CD8-positive, alpha-beta T cell (primary cell): ENCODE measurements at places on chromosomes 5 and 9.
A peak's percentile ranks its signal among the peaks of the same experiment; 100 is the strongest.

- no peak for DNase-seq
These were observed 214.3 kb downstream of the ARHGAP26 start for GRCh38 chr5:142984525-142984924.

DNA sequence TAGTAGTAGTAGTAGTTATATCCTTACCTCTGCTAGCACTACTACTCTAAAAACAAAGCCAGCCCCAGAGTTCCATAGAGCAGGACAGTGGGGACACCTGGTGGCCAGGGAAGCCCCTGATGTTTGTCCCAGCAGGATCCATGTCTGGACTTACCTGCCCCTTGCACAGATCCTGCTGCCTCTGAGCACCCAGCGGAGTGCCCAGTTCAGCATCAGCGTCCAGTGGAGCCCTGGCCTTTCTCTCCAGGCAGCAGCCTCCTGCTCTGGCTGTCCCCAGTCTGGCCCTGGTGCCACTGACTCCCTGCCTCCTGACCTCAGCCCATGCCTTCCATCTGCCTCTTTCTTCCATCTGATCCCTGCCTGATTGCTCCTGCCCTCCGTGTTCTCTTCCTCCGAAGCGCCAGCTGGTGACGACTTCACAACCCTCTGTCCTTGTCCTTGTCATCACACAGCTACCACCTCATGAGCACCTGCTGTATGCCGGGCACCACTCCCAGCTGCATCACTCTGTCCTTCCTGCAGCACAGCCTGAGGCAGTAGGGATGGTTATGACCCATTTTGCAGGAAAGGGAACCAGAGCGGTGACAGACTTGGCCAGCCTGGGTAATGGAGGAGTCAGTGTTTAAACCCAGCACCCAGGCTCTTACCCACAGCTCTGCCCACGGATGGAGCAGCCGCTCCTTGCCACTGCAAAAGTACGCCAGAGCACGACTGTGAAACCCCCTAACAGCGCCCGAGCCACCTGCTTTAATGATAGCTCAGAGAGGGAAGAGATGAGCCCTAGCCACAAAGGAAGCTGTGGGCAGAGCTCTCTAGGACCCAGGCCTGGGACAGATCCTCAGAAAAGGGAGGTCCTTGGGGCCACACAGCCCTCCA is 11.5 kb downstream of the SARDH start:
- peak; percentile 41 for DNase-seq

DNA sequence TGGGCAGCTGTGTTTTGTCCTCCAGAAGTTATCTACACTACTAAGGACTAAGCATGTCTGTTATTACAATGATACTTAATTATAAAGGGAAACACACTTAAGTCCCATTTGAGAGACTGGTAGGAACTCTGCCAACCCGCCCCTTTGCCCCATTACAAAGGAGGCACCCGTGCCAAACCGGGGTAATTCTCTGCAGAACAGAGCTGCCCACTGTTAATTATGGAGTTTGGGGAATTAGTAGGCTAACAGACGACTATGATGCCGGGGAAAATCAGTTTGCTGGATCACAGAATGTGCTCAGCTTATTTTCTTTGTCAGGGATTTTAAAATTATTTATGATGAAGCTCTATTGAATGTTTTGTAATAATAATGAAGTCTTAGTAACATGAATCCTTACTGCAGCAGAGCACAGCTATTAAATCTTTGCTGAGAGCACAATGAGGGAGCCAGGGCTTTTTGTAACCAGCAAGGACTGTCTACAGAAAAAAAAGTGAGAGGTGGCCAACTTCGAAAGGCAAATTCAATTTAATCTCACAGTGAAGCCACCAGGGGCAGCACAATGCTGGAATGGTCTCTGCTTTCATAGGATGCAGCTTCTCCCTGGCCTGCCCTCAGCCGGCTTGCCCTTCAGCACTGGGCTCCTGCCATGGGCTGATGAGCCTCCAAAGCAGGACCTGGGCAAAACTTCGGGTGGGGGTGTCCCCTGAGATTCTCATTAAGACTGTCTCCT is 134.5 kb downstream of the GNAQ start:
- peak; percentile 9 for DNase-seq

GRCh38 chr9:15529566-15530324 is 19.0 kb upstream of the PSIP1 start:
- DNase-seq = no peak

DNA sequence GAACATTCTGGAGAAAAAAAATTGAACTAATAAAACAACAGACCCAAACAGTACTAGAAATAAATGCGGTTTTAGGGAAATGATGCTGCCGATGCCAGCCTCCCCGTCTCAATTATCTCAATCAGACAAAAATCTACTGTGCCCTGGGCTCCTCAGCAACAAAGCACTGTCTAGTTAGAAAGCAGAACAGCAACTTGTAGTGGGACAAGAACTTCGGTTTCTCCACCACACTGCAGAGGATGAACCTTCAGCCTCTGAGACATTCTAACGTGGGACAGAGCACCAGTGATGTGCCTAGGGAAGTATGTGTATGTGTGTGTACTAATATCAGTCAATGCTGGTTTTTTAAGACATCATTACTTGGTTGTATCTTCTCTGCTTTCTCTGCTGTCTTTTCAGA is 11.1 kb upstream of the CAST start:
- DNase-seq = no peak

DNA sequence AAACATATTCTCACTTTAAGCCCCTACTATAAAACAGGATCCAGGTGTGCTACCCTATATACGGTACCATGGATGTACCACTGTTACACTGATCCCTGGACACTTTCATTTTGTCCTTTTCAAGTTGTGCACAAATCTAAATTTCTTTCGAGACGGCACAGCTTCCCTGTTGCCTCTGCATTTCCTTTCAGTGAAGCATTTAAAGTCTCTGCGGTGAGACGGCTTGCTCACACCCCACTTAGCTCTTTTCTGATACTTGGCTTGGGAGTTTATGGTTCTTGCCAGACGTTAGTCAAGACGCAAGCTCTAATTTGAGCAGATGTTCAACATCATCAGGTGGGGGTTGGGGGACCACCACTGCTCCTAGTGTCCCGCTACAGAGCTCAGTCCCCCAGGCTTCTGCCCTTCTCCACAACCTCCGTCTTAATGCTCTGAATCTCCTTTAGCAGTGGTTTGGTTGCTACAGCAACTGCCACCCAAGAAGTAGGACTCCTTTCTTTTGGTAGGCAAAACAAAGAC is 15.8 kb downstream of the F2RL2 start:
- no peak for DNase-seq

- no peak for DNase-seq
These were observed 29.1 kb upstream of the HSPA9 start for GRCh38 chr5:138604176-138604785.

GRCh38 chr5:39367711-39368110 is 3.4 kb upstream of the C9 start:
- no peak for DNase-seq

DNA sequence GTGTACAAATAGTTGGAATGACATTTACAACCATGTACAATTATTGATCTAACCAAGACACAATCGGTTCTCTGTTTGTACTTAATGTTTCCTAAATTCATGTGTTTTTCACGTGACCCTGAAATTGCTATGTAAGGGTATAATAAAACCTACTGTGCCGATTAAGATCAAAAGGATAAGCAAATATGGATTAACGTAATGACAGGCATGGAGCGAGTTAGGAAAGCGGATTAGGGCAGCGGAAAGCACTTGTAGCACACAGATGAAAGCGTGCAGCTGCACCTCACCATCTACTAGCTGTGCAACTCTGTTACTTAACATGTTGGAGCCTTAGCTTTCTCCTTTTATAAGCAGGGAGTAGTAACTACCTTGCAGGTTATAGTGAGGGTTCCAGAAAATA is 38.3 kb upstream of the ZFYVE16 start:
- DNase-seq = no peak

- DNase-seq = no peak
These were observed 51.4 kb upstream of the DAB2IP start for GRCh38 chr9:121599872-121600585.

GRCh38 chr9:136628268-136628667 is 34.4 kb upstream of the EGFL7 start:
- DNase-seq = no peak

- DNase-seq = no peak
These were observed 54.3 kb downstream of the LMX1B start for GRCh38 chr9:126668058-126668457.

- no peak for DNase-seq
These were observed 207.1 kb downstream of the ICE1 start for GRCh38 chr5:5629607-5629978.

DNA sequence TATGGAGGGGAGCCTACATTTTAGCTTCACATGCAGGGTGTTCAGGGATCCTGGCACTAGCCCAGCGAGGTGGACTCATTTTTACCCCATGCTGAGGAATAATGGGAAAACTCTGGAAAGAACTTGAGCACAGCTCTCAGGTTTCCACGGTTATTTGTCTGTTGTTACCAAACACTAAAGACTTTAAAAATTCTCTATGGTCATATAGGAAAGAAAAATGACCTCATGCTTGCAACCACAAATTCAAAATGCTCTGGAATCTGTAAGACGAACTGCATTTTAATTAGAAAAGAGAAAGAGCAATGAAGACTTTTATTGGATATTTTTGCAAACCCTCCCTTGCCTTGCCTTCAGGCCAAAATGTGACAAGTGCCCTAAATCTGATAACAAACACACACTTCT is 606.9 kb downstream of the EBF1 start:
- no peak for DNase-seq

- DNase-seq = peak; percentile 59
These were observed at the start of gene C5orf63 for GRCh38 chr5:127072861-127073846. C5orf63 (minus strand) TSS chr5:127073502; CDS start chr5:127058995, 14,507 bp downstream.

GRCh38 chr9:109269839-109270238 is 51.0 kb downstream of the EPB41L4B start:
- no peak for DNase-seq

DNA sequence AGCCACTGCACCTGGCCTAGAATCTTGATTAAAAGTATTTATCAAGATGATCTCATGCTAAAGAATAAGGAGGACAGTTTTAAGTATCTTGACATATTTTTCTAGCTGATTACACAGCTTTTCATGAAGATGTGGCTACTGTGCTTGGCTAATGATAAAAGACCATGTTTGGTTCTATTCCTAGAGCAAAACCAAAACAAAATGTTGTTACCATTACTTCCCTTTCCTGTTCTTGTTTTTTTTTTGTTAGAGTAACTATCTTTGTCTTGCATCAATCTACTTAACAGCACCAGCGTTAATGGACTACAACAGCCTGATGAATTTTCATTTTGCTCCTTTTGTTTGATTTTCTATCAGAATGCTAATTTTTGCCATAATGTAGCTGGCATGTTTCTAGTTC is 86.2 kb upstream of the DHFR start:
- DNase-seq = no peak

DNA sequence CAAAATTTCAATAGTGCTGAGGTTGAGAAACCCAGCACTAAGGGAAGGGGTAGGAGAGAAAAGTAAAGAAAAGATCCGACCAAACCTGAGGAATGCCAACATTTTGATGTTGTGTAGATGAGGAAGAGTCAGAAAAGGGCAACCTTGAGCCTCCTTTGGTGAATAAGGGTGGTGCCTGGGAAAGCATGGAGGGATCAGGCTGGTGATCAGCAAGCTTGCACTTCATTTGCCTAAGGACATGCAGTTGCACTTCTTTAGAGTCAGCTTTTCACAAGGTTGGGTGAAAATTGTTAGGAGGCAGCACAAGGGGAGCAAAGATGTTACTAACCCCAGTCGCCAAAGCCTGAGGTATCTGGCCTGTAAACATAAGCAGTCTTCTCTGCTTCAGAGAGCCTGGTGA is 20.4 kb downstream of the ATP6V0E1 start:
- no peak for DNase-seq

DNA sequence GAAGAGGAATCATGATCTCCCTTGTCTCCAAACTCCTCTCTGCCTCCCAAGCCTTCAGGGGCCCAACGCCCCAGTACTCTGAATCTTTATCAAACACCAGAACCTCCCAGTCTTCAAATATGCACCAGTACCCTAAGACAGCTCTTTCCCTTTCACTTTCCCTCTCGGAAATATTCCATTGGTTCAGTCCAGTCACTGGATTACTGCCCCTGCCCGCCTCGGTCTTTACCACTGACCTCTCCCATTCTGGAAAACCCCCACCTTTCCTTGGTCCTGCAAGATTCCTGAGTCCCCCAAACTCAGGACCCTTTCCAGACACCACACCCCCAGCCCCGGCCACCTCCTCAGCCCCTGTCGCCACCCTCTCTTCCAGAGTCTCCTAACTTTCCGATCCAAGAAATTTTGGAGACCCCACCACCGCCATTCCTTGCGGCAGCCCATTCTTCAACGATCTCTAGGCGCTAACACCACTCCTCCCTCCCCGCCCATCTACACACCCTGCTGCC is 674 bp downstream of the C5orf15 start:
- no peak for DNase-seq

- no peak for DNase-seq
These were observed 33.9 kb downstream of the DOCK2 start for GRCh38 chr5:169670769-169671525.
